ENCODE measurements at places on chromosomes 2 and 18.

GRCh38 chr18:21112140-21112473 is 494 bp upstream of the ROCK1 start:
- no peak for DNase-seq

- DNase-seq, result no peak
Measured at GRCh38 chr2:108229875-108230274, 9.9 kb upstream of the SULT1C3 start.

GRCh38 chr2:8545695-8546611 is 135.9 kb upstream of the ID2 start:
- no peak for DNase-seq

- DNase-seq, result peak; percentile 63
Measured at GRCh38 chr18:77108001-77108692, 24.4 kb downstream of the MBP start.

- DNase-seq, result no peak
Measured at GRCh38 chr2:203928849-203929248, 7.7 kb upstream of the ICOS start.

- no peak for DNase-seq
Measured at GRCh38 chr18:36513556-36513955, 216.0 kb downstream of the FHOD3 start.

DNA sequence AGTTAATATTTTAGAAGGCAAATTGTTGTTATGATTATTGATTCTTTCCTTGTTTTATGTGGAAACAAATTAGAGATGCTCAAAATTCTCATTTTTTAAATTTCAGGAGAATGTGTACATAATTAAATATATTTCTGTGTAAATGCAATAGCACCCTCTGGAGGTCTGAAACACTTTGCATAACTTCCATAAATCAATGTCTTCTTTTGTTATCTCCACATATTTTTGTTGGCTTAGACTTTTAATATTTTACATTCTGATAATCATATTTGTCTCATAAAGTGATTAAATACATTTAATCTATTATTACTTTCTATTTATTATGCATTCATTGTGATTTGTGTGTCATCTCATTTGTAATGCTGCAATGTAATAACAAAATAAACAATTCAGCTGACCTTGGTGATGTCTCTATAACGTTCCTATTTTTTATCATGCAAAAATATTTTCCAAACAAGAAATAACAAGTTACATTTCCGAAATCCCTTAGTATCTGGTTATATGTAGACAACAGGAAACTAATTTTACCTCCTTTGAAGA is 201.8 kb upstream of the GALNT5 start:
- DNase-seq, result no peak

DNA sequence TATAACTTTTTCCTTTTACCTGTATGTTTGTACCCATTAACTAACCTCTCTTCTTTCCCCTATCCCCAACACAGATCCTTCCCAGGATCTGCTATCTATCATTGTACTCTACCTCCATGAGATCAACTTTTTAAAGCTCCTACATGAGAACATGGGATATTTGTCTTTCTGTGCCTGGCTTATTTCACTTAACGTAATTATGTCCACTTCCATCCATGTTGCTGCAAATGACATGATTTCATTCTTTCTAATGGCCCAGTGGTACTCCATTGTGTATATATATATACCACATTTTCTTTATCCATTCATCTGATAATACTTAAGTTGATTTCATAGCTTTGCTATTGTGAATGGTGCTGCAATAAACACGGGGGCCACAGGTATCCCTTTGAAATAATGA is 135.9 kb upstream of the THUMPD2 start:
- DNase-seq, result no peak
